ENCODE measurements at places on chromosomes 11 and 22. TPM values are rescaled to one million over a fixed set of nuclear protein-coding genes. Genes with fewer than 3 reads are reported as not detected.

The DEFB131B gene
- polyA plus RNA-seq: not detected

The CCDC73 gene
- polyA plus RNA-seq: not detected

The ART1 gene
- not detected for polyA plus RNA-seq

The CDC42EP2 gene
- 40.3 TPM for polyA plus RNA-seq

The SORL1 gene
- polyA plus RNA-seq: 0.30 TPM
